GDM1 (cell line): ENCODE measurements at places on chromosomes 6 and 20.

DNA sequence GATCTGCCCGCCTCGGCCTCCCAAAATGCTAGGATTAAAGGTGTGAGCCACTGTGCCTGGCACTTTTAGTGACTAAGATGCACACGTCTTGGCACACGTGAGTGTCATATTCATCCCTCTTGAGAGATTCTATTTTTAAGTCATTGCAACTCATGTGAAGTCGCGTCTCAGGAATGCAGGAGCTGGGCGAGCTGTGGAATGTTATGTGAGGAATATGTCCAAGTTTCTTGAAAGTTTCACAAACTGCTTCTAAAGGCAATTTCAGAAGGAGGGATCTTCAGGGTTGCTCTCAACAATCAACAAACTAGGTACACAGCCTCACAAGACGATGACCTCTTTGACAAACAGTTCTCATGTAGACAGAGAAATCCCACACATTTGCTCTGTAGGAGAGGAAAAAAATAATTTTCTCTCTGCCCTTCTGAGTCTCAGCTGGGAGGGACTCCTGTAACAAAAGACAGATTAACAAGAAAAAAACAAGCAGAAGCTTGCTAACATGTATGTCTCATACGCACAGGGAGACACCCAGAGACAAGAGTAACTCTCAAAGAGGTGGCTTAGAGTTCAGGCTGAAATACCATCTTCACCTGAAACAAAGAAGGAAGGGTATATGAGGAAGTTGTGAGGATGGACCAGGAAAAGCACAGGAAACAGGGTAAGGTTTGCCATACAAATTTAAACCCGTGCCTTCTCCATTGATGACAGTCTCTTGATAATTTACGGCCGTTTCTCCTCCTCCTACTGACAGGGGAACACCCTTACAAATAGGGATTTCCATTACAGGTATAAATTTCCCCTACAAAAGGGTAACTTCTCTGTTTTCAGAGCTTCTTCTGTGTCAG lies 45.3 kb upstream of the FAM50B start:
- DNase-seq, result no peak

GRCh38 chr20:57594092-57594951 lies 25.9 kb downstream of the ZBP1 start:
- no peak for DNase-seq

DNA sequence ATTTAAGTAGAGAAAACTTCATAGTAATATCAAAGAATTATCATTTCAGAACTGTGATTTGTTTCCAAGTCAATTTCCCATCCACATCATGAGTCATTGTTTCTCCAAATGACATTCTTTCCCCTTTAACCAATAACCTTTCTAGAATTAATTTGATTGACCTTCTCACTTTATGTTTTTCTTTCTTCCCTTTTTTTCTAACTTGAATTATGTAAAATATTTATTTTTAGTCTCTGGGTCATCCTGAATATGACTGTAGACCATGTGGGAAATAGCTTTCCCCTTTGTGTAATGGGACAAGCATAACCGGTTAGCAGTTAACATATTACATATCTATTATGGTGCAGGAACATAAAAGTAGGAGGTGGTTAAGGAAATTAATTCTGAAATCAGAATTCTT lies 291.1 kb downstream of the GJA1 start:
- DNase-seq, result no peak

DNA sequence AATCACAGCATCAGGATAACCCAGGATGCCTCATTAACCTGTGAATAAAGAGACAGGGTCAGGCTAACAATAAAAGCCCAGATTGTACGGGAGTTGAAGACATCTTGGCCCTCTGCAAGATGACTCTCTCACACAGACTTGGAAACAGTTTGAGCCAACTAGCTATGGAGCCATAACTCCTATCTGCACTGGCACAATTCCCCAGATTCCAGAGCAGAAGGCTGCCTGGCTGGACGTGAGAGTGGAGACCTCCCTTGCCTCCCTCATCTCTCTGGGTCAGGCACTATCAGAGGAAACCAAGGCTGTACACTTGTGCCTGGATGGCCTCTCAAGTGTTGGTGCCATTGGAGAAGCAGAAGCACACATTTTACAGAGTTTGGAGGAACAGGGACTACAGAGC lies 312.6 kb downstream of the THBS2 start:
- DNase-seq, result no peak

- DNase-seq, result no peak
Measured at GRCh38 chr6:106411643-106412200, 51.2 kb downstream of the CRYBG1 start.

GRCh38 chr20:59813948-59814839 lies 119.2 kb downstream of the SYCP2 start:
- no peak for DNase-seq

DNA sequence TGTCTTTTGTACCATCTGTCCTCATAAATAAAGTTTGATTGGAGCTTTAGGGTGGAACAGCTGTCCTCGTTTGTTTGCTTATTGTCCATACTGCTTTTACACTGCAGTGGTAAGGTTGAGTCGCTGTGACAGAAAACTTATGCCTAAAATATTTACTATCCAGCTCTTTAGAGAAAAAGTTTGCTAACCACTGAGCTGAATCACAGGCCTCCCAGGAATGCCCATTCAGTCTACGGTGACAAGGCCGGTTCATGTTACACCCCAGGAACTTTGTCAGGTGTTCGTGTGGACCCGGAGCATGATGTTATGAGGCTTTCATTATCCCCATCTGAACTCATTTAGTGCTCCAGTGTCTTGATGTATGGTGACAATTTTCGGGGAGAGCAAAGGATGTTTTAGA lies 401.1 kb downstream of the SAMD5 start:
- no peak for DNase-seq

- DNase-seq, result no peak
Measured at GRCh38 chr6:121698617-121699016, 263.2 kb downstream of the GJA1 start.

- DNase-seq, result no peak
Measured at GRCh38 chr20:14126856-14127255, 131.5 kb downstream of the MACROD2 start.

DNA sequence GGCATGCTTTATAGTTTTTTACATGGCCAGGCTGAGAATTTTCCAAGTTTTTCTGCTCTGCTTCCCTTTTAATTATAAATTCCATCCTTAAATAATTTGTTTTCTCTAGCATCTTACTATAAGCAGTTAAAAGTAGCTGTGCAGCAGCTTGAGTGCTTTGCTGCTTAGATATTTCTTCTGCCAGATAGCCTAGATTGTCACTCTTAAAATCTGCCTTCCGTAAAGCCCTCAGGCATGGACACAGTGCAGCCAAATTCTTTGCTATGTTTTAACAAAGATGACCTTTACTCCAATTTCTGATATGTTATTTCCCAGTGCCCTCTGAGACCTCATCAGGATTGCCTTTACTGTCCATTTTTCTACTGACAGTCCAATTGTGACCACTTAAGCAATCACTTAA lies 92.6 kb upstream of the SGK1 start:
- no peak for DNase-seq

- DNase-seq, result no peak
Measured at GRCh38 chr6:18171871-18172270, 16.6 kb downstream of the KDM1B start.

DNA sequence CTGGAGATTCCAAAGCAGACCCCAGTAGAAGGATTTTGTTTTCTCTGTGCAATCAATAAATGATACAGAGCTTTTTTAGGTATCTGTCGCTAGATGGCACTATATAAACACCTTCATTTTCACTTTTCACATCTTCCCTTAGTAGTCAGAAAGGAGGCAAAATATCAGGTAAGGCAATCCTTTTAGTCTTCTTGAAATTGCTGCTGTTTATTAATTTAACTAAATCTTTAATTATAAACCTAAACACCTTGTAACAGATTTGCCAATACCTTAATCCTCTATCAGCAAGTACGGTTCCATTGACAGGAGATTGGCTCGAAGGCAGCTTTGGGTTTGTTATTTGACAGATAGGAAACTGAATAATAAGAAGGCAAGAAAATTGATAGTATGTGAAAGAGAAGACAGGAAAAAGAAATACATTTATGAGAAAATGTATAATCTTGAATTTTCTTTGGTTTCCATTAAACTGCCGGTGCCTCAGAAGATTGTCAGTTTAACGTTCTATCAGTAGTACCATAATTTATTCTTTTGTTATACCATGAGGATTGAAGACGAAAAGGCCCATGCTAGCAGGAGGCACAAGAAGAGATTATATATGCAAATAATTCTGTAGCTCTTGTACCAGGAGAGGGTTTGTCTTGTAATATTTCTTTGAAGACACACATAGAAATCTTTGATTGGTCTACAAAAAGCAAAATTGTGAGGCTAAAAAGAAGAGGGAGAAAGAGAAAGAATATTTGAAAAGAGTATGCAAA lies 23.5 kb upstream of the IBTK start:
- no peak for DNase-seq

DNA sequence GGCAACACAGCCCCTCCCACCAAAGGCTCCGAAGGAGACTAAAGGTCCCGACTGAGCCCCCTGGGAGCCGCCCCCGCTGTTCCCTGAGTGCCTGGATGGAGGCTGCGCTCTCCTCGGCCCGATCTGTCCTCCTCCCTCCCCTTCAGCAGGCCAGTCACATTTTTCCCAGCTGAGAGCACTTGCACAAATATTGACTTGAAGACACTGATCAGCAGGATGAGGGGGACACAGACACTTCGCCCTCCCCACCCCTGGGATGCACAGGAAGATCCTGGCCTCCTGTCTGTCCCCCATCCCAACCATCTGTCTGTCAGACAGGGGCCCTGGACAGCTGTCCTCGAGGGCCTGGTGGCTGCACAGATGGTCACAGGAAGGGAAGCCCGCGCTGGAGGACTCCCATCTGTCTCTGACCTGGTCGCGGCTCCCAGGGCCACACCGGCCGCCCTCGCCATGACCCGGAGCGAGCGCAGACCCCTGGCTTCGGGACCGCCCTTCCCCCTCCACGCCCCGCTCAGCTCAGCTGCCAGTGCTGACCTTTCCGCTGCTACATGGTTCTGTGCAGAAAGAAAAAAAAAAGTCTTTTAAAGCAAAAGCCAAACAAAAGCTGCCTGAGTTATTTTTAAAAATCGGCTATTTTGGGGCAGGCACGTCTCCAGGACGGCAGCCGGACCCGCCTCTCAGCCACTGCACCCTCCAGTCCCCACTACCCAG lies 11.1 kb downstream of the LAMA5 start:
- no peak for DNase-seq
